ENCODE measurements at places on chromosomes 2 and 18.

- DNase-seq, result no peak
Observed at GRCh38 chr18:34039611-34040010, 185.1 kb downstream of the NOL4 start.

GRCh38 chr2:109638795-109639194, 24.6 kb downstream of the SOWAHC start:
- DNase-seq, result no peak

GRCh38 chr2:215764441-215765048, 248.8 kb downstream of the MREG start:
- no peak for DNase-seq

- no peak for DNase-seq
Observed at GRCh38 chr2:234861841-234862735, 89.7 kb upstream of the SH3BP4 start.

- DNase-seq, result no peak
Observed at GRCh38 chr2:226995625-226996041, 159.8 kb downstream of the RHBDD1 start.

- no peak for DNase-seq
Observed at GRCh38 chr2:233025706-233026105, 6.8 kb upstream of the NEU2 start.

DNA sequence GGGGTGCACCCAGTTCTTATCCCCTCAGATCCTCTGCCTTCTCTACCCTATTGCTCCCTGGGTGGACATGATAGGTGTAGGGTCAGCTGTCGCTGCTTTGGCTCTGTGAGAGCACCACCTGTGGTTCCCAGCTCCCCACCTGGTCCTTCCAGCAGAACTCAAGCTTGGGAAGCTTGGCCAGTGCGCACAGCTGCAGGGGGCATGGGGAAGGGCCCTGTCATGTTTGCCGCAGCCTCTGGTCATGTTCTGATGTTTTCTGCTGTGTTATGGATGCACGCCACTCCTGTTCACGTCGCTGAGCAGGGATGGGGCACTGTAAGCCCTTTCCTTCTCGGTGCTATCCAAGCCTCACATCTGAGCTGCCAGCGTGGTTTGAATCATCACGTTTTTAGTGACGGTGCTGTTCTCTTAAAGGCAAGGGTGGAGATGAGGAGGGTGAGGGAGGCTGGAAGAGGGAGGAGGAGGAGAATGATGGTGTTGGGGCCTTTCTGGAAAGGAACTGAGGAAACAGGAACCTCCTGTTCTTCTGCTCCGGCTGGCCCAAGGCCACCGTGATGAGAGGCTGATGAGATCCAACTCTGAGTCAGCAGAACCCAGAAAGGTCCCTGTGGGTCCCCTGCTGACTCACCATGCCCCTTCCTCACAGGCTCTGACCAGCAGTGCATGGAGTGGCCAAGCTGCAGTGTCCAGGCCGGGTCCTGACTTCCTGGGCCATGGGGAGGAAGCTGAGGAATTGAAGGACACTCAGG, 78.0 kb downstream of the LIPG start:
- no peak for DNase-seq

DNA sequence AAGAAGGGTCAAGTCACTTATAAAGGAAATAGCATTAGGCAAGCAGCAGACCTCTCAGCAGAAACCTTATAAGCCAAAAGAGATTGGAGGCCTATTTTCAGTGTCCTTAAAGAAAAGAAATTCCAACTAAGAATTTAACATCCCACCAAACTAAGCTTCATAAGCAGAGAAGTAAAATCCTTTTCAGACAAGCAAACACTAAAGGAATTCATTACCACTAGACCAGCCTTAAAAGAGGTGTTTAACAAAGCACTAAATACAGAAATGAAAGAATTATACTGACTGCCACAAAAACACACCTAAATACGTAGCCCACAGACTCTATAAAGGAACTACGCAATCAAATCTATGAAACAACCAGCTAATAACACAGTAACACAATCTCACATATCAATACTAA, 160.4 kb downstream of the EXOC6B start:
- no peak for DNase-seq

DNA sequence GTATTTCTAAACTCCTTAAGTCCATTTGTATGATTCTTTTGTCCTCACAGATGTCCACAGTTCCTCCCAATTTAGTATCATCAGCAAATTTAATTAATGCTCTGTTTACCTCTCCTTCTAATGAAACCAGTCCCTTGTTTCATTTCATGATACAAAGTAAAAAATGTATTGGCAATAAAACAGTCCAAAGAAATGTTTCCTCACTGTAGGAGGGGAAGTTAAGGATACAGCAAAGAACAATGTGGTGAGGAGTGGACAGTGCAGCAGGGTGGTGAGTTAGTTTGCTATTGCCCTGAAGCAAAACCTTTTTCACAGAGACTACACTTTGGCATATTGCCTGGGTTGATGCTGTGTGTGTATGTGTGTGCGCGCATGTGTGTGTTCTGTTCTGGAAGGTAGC, 401.5 kb downstream of the ARHGAP15 start:
- no peak for DNase-seq

DNA sequence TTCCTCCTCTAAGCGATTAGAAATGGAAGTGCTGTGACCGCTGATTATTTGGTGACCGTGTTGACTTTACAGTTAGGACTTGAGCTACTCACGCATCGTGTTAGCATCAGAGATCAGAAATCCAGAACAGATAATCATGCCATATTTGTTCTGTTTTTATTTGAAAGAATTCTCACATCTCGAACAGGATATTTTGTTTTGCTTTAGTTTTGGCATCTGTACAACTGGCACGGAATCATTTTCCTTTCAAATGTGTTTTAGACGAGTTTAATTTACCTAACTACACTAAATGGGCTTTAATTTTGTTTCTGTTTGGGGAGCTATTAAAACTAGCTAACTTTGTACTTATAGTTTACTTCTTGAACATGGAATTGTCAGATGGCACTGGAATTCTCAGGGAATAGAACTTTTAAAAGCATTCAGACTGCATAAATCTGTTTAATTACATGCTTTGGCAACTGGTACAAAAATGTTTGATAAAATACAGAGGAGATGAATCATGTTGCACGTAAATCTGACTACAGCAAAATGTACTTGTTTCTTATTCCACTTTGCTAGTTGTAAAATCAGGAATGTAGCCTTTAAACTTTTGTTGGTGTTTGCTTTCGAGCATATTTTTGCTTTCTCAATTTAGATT, 1.4 kb downstream of the ITPRID2 start:
- no peak for DNase-seq

DNA sequence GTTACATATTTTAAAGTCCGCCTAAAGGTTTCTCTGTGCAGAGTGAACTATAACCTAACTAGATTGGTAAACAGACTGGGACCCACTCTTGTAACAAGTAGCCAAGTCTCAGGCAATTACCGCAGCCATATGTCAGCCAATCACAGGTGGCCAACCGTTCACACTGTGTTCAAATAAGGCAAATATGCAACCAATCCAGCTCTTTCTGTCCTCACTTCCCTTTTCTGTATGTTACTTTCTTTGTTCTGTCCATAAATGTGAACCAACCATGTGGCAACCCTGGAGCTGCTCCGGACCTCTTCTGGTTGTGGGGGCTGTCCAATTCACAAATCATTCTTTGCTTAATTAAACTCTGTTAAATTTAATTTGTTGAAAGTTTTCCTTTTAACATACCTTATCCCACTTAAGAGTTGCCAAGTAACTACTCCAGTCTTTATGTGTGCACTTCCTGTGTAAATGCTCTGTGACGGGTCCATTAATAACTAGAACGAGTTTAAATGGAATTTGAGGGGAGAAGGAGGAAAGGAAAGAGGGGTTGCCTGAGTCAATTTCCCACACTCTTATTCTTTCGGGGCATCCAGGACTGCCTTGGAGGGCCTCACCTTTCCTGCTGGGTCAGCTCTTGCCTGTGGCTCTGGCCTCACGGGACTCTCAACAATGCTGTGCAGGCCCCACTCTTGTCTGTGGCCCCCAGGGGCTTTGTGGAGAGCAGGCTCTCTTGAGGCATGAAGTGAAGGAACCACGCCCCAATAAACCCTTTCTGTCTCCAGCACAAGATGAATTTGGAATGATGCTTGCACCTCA, 6.6 kb upstream of the RPL37A start:
- DNase-seq, result no peak

DNA sequence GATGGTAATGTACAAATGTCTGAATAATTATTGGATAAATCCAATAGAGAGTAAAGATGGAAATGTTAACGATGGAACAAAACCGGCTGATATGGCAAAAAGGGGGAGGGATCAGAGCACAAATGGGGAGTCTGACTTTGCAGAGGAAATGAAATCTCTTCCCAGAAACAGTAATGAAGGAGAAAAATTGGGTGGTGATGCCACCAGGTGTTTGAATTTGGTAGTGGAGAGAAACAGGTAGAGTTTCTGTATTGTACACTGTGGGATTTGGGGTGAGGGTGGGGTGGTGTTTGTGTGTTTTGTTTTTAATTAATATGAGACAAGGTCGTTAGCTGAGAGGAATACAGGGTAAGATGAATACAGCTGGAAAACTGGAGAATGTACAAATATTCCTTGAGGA, 20.4 kb upstream of the XDH start:
- DNase-seq, result no peak

DNA sequence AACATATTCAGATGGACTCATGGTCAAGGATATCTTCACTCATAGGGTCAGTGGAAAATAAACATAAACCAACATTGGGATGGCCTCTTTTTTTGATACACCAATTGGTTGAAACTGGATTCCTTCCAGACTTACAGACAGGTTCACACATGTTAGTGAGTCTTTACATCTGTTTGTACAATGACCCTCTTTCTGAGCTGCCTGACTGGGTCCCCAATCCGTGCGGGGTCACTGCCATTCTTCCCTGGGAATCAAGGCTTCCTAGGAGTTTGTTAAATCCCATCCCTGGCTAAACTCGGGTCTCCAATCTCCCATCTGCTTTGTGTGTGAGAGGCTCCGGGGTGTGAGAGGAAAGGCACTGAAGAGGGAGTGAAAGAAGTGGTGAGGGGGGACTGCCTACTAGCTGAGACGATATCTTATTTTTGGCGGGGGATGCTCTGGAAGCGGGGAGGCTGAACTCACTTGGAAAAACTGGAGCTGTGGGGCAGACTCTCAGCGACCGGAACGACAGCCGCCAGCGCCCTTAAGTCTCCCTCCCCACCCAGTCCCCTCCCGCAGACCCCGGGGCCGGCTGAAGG, 487 bp downstream of the STARD6 start:
- DNase-seq, result no peak

GRCh38 chr2:177229442-177230242, 17.0 kb downstream of the HNRNPA3 start:
- no peak for DNase-seq

GRCh38 chr2:167962436-167963226, 284.8 kb downstream of the STK39 start:
- DNase-seq, result no peak

DNA sequence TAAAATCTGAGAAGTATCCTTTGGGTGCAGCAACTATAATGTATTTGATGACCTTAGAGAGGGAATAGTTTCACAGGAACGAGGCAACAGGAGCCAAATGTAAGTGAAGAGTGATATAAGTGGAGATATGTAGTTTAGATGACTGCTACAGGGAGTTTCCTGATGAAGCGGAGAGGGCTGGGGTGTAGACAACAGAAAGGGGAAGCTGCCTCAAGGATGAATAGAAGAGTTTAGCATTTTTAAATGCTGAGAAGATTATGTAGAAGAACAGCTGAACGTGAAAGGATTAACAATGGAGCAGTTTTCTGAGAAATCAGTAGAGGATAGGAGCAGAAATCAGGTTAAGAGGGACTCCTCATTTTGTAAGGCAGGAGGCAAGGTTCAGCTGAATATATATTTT, 133.3 kb downstream of the LCLAT1 start:
- no peak for DNase-seq

GRCh38 chr2:31736695-31737454, 156.1 kb upstream of the SRD5A2 start:
- no peak for DNase-seq

DNA sequence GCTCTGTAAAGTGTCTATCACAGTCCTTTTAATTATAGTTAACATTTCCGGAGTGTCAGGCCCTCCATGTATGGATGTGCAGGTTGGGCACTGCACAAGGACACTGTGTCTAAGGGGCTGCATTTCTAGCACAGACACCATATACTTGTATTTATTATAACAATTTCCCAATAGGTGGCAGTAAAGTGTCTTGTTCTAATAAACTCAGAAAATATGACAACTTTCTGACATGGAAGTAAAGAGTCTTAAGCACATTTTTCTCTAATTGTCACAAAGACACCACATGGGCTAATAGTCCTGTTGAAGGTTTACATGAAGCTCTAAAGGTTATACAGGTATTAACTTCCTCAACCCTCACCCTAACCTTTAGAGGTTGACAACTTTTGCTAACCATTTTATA, 156.6 kb downstream of the DYSF start:
- DNase-seq, result no peak

GRCh38 chr2:202871300-202872141, at the start of gene ICA1L:
TSS of gene ICA1L (minus strand) at chr2:202871766. CDS start at chr2:202829009, 42,757 bp downstream.
- no peak for DNase-seq

DNA sequence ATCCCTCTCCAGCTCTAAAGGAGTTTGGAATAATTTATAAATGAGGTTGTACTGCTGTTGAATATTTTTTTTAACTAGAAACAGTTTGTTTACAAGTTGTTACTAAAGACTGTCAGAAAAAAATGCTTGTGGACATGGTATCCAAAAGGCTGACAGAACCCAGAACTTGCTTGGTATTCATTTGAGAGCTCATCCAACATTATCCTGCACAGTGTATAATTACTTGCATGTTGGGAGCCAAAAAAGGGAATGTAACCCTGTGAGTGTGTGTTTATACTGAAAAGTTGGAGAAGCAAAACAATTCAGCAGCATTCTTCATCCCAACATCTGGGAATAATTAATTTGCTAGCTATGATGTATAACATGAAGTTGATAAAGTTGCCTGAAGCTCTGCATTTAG, 42.1 kb upstream of the EHBP1 start:
- no peak for DNase-seq
